ENCODE measurements at places on chromosomes 6 and 20.

GRCh38 chr6:169618526-169619490 lies 83.0 kb downstream of the WDR27 start:
- no peak for DNase-seq

DNA sequence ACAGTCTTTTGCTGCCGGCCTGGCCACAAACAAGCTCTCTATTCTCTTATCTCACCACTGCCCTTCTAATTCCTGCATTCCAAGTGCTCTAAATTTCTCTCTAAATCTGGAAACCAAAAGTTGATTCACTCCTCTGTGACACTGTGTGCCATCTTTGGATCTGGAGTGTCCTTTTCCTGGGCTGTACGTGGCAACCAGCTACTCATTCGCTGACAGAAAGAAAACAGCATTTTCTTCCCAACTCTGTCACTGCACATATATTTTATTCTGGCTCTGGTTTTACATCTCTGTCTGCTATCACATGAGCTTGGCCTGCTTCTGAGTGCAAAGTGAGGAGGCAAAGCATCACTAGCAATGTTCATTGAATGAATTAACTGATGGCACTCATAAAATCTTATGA lies 397.2 kb upstream of the MAP3K7 start:
- DNase-seq: no peak

- DNase-seq: no peak
Measured at GRCh38 chr20:15867899-15868298, 705.3 kb downstream of the KIF16B start.

- DNase-seq: no peak
Measured at GRCh38 chr6:130913120-130913519, 85.9 kb downstream of the SMLR1 start.

DNA sequence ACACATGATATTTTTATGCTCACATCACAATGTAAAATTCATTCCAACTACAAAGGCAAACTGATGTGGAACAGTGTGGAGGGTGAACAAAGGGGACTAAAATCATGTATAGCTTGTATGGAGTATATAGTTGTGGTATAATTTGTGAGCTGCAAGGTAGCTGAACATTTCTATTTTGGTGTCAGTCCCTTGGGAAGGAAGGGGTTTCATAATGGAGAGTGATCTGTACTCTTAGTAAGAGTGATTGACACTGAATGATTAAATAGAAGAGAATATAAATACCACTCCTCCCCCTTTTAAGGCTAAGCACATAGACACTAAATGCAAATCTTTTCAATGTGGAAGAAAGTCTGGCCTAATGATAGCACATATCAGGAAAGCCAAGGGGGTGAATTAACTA lies 104.6 kb downstream of the POPDC3 start:
- no peak for DNase-seq

GRCh38 chr6:13289789-13290318 lies 38.5 kb downstream of the TBC1D7 start:
- DNase-seq: no peak

GRCh38 chr6:15593798-15594197 lies 69.0 kb downstream of the DTNBP1 start:
- no peak for DNase-seq

DNA sequence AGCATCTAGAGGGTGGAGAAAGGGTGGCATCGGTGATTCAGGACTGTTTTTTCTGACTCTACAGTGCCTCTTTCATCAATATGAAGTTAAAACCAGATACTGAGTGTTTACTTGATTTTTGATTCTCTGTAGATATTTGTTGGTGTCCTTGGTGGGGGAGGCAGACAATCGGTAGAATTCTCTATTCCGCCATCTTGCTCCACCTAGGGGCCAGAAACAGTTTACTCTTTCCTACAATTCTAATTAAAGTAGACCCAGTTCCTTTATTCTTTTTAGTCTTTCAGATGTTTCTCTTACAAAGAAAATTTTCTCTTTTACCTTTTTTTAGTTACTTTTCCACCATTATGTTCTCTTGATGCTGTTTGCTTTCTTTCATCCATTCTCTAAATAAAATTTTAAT lies 162.1 kb upstream of the RAB32 start:
- DNase-seq: no peak

DNA sequence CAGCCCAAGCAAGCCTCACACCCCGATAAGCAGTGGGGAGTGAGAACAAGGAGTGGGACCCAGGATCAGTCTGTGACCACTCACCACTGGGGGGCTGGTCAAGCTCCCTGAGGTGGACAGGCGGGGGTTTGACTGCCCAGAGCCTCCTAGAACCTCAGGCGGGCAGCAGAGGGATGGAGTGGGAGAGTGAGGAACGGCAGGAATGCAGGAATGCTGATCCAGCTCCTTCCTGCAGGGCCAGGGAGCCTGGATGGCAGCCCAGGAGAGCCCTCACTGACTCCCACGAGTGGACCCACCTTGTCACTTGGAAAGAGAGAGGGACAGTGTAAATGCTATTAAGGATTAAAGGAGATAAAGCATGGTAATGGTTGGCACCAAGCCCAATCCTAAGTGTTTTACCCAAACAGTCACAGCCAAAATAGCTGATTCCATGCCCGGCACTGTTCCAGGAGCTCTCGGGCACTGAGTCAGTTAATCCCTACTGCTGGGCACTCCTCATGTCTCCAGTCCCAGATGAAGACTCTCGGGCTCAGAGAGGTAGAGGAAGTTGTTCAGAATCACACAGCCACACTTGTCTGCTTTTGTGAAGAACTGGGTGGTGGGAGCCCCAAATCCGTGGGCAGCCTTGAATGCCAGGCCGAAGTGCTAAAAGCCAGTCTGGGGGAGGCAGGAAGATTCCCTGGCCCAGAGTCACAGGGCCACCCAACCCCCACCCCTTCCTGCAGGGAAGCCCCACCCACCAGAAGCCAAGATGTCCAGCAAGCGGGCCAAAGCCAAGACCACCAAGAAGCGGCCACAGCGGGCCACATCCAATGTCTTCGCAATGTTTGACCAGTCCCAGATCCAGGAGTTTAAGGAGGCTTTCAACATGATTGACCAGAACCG lies 3.1 kb downstream of the MYL9 start:
- no peak for DNase-seq

DNA sequence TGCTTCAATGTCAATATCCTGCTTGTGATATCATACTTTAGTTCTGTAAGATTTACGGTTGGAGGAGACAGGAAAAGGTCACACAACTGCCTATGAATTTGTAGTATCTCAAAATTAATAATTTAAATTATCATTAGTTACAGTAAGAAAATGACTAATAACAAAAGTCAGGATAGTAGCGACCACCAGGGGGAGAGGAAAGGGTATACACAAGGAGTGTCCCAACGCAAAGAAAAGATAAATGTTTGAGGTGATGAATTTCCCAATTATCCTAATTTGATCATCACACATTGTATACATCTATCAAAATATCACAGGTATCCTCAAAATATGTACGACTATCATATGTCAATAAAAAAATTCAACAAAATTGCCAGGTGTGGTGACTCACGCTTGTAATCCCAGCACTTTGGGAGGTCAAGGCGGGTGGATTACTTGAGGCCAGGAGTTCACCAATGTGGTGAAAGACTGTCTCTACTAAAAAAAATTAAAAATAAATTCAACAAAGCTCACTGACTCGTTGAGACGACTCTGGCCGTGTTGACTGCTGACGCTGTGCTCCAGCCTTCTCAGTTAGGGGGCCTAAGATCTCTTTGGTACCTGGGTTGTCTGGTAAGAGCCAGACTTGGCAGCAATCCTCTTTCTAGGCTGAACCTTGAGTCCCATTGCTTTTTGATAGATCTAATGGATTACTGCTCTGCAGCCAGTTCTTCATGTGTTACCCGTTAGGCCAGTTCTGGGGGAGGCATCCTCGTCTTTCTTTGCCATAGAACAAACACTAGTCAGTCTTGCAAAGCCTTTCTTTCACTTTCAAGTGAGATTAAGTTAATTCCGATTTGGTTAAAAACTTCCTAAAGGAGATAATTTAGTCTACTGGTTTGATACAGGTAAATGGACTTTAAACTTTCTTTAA lies 9.0 kb upstream of the OVOL2 start:
- no peak for DNase-seq

- no peak for DNase-seq
Measured at GRCh38 chr6:19851241-19852089, 14.3 kb downstream of the ID4 start.

DNA sequence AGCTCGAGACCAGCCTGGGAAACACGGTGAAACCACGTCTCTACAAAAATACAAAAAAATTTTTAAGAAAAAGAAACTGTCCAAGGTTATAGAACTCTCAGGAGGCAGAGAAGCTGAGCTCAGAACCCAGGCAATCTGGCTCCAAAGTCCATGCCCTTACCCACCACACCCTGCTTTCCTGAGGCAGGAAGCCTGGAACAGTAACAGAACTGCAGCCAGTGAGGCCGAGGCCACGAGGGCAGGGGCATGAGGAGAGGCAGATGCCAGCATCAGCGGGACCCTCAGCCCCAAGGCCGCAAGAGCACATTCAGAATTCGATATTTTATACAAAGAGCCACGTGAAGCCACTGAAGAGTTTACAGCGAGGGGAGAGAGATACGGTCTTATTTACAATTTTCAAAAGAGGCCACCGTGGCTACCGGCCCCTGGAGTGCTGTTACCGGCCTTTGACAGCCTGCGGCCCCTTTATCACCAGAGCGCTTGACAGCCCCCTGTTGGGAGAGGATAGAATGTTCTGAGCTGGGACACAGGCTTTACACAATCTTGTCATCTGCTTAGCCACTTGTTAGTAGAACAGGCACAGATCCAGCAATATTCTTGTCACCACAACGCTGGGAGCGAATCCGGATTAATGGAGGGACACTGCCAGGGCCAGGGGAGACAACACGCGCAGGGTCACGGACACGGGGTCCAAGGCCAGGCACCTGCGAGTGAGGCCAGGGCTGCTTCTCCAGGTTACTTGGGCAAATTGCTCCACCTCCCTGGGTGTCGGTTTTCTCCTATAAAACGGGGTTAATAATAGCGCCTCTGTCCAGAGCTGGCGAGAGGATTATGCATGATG lies 5.6 kb downstream of the SPATA2 start:
- no peak for DNase-seq

DNA sequence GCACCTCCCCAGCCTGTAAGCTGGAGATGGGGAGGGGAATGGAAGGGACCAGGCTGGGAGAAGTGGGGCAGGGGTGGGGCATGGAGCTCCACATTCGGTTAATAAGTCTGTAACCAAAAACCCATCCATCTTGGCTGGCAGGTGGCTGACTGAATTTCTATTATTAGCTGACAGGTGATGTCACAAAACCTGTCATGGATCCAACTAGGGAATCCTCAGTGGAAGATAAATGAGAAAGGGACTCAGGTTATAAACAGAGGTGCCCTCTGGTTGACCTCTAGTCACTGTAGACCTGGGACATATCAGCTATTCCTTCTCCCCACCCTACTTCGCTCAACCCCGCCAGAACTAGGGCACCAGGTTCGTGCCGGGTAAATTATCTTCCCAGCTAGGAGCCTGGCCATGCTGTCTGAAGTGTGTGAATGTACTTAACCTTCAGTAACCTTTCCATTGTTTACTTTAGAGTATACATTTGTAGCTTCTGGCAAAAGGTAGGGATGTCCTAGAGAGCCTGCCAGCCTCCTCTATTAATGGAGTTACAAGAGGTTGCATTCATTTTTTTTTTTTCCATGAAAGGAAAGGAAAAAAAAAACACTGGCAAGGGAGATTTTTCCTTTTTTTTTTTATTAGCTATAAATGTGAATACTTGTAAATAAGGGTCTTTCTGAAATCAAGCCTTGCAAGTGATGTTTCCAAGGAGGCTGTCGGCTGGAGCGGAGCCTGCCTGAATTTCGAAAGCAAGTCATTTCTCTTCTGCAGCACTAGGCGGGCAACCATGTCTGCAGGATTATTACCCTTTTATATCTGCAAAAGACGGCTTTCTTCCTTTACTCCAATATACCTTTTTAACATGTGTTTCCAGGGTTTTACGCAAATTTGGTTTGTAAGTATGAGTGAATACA lies 135.9 kb downstream of the TMEM242 start:
- DNase-seq: no peak

DNA sequence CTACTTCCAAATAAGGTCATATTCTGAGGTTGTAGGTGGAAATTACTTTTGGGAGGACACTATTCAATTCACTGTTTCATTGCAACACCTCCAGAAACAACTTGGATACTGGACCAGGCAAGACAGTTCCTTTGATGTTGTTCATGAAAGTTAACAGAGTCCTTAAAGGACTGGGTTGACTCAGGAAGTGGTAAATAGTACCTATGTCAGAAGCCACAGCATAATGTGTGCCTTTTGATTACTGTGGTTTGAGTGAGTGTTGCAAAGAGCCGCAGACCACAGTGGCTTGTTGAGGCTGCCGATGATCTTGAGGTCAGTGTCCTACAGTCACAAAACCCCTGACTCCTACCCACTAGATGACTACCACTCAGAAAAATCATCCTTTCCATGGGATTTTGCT lies 10.9 kb downstream of the IL20RA start:
- DNase-seq: no peak

- no peak for DNase-seq
Measured at GRCh38 chr6:90202156-90202555, 94.5 kb downstream of the BACH2 start.

GRCh38 chr20:35523298-35523888 lies 6.1 kb downstream of the C20orf173 start:
- no peak for DNase-seq

DNA sequence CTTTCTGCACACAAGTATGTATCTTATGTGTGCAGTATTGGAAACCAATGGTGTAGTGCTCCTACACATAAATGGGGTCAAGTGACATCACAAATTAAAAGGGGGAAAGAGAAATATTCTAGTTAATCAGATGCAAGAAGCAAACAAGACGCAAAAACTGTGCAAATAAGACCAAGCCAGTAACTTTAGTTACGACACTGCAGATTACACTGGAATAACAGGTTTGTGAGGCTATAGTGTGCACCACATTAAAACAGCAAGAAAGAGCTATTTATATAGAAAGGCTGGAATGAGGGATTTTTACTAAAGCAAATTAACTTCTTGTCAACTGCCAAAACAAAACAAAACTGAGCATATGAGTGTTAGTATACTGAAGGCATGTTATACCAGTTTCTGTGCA lies 45.8 kb downstream of the NR2E1 start:
- DNase-seq: no peak

- DNase-seq: no peak
Measured at GRCh38 chr6:55674672-55675071, 95.7 kb upstream of the HMGCLL1 start.

DNA sequence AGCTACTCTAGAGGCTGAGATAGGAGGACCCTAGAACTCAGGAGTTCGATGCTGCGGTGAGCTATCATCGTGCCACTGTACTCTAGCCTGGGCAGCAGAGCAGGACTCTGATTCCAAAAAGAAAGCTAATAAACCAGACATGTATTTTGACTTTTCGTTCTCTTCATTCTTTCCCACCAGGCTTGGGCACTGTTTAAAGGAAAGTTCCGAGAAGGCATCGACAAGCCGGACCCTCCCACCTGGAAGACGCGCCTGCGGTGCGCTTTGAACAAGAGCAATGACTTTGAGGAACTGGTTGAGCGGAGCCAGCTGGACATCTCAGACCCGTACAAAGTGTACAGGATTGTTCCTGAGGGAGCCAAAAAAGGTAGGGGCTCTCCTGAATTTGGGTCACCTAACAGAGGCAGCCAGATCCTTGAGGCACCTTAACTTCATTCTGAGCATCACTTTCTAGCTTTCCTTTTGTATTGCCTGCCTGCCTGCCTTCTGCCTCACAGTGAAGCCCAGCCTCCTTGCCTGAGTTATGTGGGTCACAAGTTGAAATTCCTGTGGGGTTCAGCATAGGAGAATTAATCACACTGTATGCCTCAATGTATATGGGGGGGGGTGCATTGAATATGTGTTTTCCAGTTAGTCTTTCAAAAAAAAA lies 3.2 kb downstream of the IRF4 start:
- no peak for DNase-seq
